Mesothelial cell of epicardium (in vitro differentiated cells): ENCODE measurements at places on chromosomes 4 and X. TPM values are rescaled to one million over a fixed set of nuclear protein-coding genes. Genes with fewer than 3 reads are reported as not detected.

DNA sequence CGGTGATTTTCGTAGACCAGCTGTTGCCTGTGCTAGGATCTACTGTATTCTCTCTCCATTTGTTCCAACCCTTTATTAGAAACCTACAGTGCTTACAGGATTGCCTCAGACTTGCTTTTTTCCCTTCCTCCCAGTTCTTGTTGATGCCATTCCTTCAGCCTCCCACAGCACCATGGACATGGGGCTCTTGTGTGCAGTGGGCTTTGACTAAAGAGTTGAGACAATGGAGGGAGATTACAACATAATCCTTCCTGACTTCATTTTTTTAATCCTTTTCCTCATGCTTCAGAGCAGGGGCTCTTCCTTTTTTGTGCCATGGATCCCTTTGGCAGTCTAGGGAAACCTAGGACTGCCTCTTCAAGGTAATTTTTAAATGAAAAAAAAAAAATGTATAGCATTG lies 92.1 kb downstream of the BMPR1B start:
- peaks cover 3% of the 10 kb centered on the region for H3K4me1 ChIP-seq
- no peak overlapping the region for H3K27ac ChIP-seq
- no peaks in the 10 kb centered on the region for H3K36me3 ChIP-seq
- no peak for DNase-seq
- H3K4me3 ChIP-seq, result no peak overlapping the region
- H3K27me3 ChIP-seq, result no peaks in the 10 kb centered on the region

- H3K4me3 ChIP-seq, result no peak overlapping the region
- no peak for DNase-seq
- H3K36me3 ChIP-seq, result no peaks in the 10 kb centered on the region
- H3K4me1 ChIP-seq, result no peaks in the 10 kb centered on the region
These were observed 1504.5 kb upstream of the PCDH10 start for GRCh38 chr4:131644619-131645018.

- DNase-seq, result no peak
- no peak overlapping the region for H3K4me3 ChIP-seq
- peaks cover 3% of the 10 kb centered on the region for H3K36me3 ChIP-seq
- peaks cover 33% of the 10 kb centered on the region for H3K4me1 ChIP-seq
- no peaks in the 10 kb centered on the region for H3K27me3 ChIP-seq
- H3K27ac ChIP-seq, result peak overlapping the region; percentile 33
These were observed 243.8 kb downstream of the ADGRL3 start for GRCh38 chr4:61443813-61444510.

DCAF8L2 gene
- total RNA-seq, result 0.11 TPM in 1 of 3 replicates, not detected in the others

PHOX2B gene
- not detected in 3 replicates for total RNA-seq

WDR17 gene
- total RNA-seq, result 2.4 to 2.7 TPM (median 2.7 TPM) in 3 replicates

DNA sequence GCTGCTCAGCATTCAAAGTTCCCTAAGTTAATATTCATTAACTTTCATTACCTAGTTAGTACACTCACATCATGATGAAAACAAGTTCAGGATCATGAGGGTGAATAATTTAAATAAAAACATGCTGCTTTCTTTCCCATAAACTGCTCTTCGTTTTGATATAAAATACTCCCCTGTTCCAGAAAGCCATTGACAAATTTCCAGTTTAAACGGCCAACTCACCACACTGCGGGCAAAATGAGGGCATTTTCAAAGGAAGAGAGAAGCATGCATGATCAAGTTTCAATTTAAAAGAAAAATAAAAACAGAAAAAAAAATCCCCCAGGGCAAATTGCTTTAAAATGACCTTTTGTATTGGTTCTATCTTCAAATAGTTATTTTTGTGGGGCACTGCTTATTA lies 69.6 kb downstream of the EPHA5 start:
- H3K36me3 ChIP-seq, result no peaks in the 10 kb centered on the region
- H3K27me3 ChIP-seq, result peaks cover 2% of the 10 kb centered on the region
- peaks cover 4% of the 10 kb centered on the region for H3K4me1 ChIP-seq
- H3K4me3 ChIP-seq, result no peak overlapping the region
- no peak for DNase-seq

DNA sequence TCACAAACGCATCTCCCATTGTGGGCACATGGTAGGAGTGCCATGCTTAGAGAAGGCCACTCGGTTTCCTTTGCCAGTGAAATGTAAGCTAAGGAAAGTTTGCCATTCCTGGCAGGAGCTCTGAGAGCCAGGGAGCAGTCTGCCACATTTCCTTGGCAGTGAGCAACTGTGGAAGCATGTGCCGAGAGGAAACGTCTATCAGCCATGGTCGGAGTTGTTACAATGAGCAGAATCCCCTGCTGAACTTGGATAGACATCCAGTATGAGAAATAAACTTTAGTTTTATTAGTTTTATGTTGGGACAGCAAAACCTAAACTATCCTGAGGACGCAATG lies 51.1 kb downstream of the ENOPH1 start:
- no peak overlapping the region for H3K4me3 ChIP-seq
- DNase-seq, result no peak
- H3K27ac ChIP-seq, result no peak overlapping the region
- no peaks in the 10 kb centered on the region for H3K27me3 ChIP-seq
- peaks cover 2% of the 10 kb centered on the region for H3K4me1 ChIP-seq

FSTL5 gene
- total RNA-seq, result 0.04 to 0.16 TPM (median 0.09 TPM) in 3 replicates

FHIP1A gene
- 13.9 to 16.8 TPM (median 14.0 TPM) in 3 replicates for total RNA-seq

DNA sequence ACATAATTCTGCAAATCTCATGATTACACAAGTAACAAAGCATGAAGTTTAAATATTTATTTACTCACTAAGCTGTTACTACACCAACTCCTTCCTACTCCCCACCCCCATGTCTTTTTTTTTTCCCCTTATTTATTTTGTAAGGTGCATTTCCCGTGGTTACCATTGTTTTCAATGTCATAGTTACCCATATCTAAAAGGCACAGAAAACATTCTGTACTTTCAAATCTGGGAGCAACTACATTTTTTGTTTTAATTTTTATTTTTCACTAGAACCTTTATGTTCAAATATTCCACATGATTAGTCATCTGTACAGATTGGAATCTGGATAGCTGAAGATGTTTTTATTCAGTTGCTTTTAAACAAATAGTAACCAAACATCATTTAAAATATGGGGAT lies 62.8 kb downstream of the PPP3CA start:
- H3K36me3 ChIP-seq, result no peaks in the 10 kb centered on the region
- H3K27me3 ChIP-seq, result no peaks in the 10 kb centered on the region
- no peak overlapping the region for H3K4me3 ChIP-seq
- no peak for DNase-seq
- peaks cover 17% of the 10 kb centered on the region for H3K4me1 ChIP-seq
- no peak overlapping the region for H3K27ac ChIP-seq
